ENCODE measurements at places on chromosomes 11 and 22. TPM values are rescaled to one million over a fixed set of nuclear protein-coding genes. Genes with fewer than 3 reads are reported as not detected.
A peak's percentile ranks its signal among the peaks of the same experiment; 100 is the strongest.

TMEM25 gene
- 26.8 TPM for total RNA-seq

GRCh38 chr11:110294509-110294908 lies 1.9 kb downstream of the RDX start:
- no peak for DNase-seq

OR5B21 gene
- not detected for total RNA-seq

DNA sequence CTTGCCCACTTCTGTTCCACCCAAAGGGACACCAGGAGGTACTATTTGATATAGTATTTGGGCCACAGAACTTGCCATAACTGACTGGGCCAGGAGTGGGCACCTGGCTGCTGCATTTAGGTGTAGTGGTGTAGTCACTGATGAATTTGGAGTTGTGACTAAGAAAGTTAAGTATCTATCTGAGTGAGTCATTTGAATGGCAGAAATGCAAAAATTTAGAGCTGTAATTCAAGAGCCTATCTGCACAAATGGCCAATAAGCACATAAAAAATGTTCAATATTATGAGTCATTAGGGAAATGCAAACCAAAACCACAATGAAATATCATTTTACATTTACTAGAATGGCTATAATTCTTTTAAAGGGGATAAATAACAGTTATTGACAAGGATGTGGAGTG lies 14.7 kb downstream of the GLYATL2 start:
- no peak for DNase-seq

AMOTL1 gene
- 18.7 TPM for total RNA-seq

GRAMD1B gene
- 28.0 TPM for total RNA-seq

MYH9 gene
- 307 TPM for total RNA-seq

- DNase-seq = no peak
Observed at GRCh38 chr22:40071720-40072119, 77.0 kb downstream of the FAM83F start.

- DNase-seq = peak; percentile 75
Observed at GRCh38 chr11:65927904-65928397, 8.7 kb downstream of the DRAP1 start.

- no peak for DNase-seq
Observed at GRCh38 chr11:110023711-110024110, 69.5 kb upstream of the ZC3H12C start.

GRCh38 chr11:44989831-44990566 lies 39.3 kb upstream of the TP53I11 start:
- DNase-seq = peak; percentile 20

- no peak for DNase-seq
Observed at GRCh38 chr11:115238086-115238485, 266.1 kb downstream of the CADM1 start.

BTBD18 gene
- not detected for total RNA-seq

OR5T2 gene
- total RNA-seq = not detected

Measured in stomach (tissue), 19 donors.